Nephron progenitor cell (in vitro differentiated cells): ENCODE measurements at places on chromosomes 16 and 17.

GRCh38 chr17:81980707-81981343, 3.4 kb downstream of the ASPSCR1 start:
- no peak for DNase-seq

DNA sequence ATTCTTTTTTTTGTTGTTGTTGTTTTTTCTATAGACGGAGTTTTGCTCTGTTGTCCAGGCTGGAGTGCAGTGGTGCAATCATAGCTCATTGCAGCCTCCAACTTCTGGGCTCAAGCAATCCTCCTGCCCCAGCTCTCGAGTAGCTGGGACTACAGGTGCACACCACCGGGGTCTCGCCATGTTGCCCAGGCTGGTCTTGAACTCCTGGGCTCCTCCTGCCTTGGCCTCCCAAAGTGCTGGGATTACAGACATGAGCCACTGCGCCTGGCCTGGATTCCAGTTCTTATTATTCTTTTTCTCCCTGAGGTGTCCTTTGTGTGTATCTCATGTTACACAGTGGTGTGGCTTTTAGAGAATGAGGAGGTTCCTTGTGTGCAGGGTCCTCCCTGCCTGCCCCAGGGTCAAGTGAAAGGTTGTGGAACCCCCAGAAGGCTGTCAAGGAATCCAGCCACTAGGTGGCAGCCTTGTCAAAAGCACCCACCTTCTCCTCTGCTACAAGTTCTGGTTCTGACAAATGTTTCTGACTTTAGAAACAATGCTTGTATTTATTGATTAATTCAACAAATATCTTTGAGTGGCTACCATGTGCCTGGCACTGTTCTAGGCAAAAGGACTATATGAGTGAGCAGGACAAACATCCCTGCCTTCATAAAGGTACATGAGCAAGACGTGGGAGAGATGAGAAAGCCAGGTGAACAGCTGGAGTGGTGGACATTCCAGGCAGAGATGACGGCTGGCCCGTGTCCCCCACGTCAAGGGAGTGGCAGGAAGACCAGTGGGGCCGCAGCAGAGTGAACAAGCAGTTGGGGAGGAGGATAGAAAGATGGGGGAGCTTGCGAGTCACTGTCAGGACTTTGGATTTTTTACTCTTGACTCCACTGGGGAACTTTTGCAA, 112.4 kb downstream of the SPECC1 start:
- peak; percentile 78 for DNase-seq

GRCh38 chr16:68668266-68668665, 23.2 kb downstream of the CDH3 start:
- DNase-seq, result no peak

- DNase-seq, result no peak
Measured at GRCh38 chr17:40315678-40316570, 6.9 kb downstream of the RARA start.

DNA sequence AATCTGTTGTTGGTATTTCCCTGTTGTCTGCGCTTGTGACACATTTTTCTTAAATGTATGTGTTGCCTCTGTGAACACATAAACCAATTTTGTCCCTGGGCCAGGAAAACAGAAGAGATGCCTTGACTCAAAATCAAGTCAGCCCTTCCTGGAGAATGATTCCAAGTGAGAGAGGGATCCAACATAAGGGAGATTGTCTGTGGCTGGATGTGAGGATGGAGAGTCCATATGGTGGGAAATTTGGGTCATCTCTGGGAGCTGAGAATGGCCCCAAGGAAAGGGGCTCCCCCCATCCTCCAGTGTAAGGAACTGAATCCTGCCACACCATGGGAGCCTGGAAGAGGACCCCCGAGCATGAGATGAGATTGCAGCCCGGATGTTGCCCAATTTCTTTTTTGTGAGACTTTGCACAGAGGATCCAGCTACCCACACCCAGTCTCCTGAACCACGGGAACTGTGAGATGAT, 13.5 kb downstream of the CRYM start:
- no peak for DNase-seq

GRCh38 chr17:50346313-50347116, 589 bp downstream of the XYLT2 start:
- DNase-seq, result peak; percentile 81

DNA sequence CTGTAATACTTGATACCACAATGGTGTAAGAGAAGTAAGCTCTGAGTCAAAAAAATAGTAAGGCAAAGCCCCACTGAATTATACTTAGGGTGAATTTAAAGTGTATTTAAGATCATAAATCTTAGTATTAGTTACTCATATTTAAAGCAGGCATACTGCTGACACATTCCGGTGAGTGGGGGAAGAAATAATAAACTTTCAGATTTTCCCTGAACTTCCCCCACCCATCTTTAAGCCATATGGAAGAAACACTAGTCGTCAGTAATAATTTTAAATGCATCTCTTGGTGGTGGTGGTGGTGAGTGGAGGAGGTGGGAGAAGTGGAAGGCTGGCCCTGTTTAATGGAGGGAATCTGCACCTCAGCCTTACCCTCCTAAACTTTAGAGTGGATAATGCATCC, 20.5 kb downstream of the MPHOSPH6 start:
- no peak for DNase-seq

DNA sequence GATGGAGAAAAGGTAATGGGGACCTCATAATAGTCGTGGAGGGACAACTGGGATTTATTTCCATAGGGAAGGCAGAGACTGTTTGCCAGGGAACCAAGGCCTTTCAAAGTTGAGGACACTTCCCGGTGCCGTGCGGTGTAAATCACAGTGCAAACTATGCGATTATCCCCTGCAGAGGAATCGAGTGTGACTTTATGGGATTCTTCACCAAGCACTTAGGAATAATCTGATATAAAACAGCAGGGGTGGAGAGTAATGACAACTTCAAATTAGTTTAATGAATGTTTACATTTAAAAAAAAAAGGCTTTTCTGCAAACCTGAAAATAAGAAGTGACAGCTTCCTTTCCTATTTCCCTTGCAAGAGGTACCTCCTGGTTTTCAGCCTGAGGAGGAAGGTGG, 538.2 kb downstream of the MAF start:
- DNase-seq, result no peak

- DNase-seq, result no peak
Measured at GRCh38 chr16:78310196-78310595, 210.7 kb downstream of the WWOX start.

DNA sequence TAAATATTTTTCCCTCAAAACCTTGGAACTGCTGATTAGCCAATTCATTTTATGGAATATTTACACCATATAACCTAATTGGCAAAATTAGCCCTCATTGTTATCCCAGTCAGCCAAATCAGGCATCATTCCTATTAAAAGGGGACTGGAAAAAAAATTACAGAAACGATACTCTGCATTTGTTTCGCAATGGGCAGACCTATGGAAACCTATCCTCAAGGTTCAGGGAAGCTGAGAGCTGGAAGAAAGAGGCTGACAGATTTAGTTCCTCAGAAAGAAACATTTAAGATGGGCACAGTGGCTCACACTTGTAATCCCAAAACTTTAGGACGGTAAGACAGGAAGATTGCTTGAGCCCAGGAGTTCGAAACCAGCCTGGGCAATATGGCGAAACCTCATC, 85.6 kb upstream of the RPH3AL start:
- no peak for DNase-seq

- no peak for DNase-seq
Measured at GRCh38 chr16:88331989-88332920, 50.5 kb upstream of the ZNF469 start.

DNA sequence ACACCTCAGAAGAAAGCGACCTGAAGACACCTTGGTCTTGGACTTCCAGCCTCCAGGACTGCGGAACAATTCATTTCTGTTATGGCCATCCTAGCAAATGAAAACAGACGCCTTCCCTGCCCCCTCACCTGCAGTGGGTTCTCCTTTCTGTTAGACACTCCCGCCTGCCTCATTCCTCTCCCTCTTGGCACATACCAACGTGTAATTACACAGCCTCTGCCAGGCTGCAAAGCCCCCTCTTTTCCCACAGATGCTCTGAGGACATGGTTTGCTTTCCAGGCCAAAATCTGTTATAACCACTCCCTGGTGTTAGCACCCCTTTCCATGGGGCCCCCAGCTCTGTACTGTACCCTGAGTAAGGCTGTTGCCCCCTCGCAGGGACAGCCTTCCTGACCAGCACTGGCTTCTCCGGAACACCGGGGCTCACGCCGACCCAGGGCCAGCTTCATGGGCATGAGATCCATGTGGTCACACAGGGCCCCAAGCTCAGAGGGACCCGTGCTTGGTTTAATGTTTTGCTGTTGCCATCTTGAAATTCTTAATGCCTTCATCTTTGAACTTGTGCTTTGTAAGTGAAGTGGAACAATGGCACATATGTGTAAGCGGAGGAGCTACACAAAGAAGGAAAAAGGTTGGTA, 64.1 kb downstream of the SDK2 start:
- DNase-seq, result no peak

DNA sequence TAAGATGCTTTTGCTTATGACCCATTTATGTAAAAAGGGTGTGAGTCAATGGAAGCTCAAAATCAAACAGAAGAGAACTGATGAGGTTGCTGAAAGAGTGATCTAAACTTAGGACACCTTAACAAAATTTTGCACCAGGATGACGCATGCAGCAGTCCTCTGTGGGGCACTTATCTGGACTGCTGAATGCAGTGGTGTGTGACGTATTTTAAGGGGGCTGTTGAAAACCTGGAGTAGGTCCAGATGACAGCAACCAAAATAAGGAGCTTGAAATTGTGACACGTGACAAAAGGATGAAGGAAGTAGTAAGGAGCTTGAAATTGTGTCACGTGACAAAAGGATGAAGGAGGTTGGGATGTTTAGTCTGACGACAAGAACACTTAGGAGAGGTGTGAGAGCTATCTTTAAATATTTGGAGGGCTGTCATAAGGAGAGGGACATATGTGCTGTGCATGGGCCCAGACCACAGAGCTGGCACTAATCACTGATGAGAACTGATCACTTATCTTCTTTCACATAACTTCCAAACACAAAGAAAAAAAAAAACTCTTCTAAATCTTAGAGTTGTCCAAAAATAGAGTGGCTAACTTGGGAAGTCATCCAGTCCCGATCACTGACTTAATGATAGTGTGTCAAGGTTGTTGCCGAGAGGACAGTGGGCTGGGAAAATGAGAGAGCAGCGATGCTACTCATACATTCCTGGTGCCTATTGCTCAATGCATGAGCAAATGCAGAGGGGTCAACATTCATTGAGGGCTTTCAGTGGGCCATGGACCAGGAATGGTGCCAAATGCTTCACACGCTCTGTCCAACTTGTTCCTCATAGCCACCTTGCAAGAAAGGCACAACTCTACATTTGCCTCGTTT, 264.2 kb upstream of the ZFHX3 start:
- no peak for DNase-seq

DNA sequence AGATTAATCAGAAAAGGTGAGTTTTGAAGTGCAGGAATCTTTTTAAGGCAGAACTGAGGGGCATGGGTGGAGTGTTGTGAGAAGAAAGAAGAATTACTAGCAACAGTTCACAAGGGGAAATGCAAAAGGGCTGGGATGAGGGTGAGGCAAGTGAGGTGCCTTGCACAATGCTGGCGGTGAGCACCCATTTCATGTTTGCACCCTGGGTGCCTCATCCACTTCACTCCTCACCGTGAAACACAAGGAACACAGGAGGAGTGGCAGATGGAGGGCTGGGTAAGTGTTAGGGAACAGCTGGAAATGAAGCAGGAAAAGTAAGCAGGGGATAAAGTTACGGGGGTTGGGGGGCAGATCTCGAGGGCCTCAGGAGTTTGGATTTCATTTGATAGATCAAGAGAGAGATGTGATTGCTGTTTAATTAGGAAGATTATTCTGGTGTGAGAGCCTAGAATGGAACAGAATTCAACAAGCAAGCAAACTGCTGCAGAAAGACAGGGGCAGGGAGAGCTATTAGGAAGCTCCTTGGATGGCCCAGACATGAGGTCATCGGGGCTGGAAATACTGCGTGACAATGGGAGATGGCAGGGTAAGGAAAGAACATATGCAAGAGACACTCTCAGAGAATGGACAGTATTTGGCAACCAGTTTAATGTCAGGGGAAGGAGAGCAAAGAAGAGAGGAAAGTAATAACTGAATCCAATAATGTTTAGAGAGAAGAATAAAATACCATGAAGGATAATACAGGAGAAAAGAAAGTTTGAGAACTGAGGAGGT, 8.3 kb upstream of the HEATR6 start:
- no peak for DNase-seq

GRCh38 chr16:19991614-19992013, 82.1 kb downstream of the GPR139 start:
- no peak for DNase-seq

DNA sequence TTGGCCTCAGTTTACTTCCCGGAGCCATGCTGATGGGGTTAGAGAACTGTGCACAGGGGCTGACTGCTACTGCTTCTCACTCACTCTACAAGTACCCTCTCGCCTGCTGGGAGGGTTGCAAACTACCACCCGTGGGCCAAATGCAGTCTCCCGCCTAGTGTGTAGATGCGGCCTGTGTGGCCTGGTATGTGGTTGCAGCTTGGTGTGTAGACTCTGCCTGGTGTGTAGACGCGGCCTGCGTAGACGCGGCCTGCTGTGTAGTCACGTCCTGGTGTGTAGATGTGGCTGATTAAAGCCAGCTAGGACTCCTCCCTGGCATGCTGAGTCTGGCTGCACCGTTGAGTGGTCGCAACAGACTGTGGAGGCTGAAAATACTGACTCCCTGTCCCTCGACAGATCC, 7.3 kb downstream of the CANT1 start:
- DNase-seq, result no peak

DNA sequence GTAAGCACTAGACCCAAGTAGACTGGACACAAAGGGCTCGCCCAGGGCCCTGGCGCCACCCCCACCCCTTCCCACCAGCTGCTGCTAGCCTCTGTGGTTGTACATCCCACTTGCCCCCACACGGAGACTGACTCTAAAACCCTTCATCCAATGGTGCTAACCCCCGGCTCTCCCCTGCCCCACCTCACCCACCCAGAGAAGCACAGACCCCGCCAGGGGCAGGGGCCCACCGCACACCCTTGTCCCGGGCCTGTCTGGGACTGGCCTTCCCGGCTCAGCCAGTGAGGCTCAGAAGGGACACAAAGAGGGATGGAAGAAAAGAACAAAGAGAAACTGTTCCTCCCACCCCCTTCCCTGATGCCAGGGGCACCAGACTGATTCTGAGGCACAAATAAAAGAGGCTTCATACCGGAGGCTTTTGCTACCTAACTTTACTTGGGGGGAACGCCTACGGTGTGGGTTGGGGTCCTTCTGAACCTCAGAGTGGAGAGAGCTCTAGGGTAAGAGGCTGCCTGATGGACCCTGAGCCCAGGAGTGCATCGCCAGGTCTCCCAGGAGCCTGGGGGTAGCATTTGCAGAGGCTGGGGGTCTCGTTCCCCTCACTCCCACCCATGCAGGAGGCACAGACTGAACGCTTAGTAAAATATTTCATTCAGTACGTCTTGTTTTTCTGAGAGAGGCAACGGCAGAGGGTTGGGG, 8.2 kb downstream of the CORO6 start:
- DNase-seq, result no peak

DNA sequence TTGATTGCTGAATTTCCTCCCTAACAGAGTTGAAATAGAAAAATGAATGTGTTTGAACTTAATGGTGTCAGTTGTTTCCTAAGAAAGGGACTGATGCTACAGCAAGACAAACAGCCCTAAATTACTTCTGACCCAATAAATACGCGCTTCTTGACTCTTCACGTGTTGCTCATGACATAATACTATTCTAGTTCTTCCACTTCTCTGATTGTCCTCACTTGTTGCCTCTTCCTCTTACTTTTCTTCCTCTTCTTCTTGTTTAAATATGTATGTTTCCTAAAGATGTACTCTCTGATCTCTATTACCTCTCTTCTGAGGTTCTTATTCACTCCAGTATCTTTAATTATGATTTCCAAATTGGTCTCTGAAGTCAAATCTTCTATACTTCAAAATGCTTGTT, 32.4 kb downstream of the RNF43 start:
- DNase-seq, result no peak
